ENCODE measurements at places on chromosomes 6 and 20. TPM values are rescaled to one million over a fixed set of nuclear protein-coding genes. Genes with fewer than 3 reads are reported as not detected.

The TRIM15 gene
- not detected for total RNA-seq

The TRIM38 gene
- total RNA-seq, result 12.1 TPM

DNA sequence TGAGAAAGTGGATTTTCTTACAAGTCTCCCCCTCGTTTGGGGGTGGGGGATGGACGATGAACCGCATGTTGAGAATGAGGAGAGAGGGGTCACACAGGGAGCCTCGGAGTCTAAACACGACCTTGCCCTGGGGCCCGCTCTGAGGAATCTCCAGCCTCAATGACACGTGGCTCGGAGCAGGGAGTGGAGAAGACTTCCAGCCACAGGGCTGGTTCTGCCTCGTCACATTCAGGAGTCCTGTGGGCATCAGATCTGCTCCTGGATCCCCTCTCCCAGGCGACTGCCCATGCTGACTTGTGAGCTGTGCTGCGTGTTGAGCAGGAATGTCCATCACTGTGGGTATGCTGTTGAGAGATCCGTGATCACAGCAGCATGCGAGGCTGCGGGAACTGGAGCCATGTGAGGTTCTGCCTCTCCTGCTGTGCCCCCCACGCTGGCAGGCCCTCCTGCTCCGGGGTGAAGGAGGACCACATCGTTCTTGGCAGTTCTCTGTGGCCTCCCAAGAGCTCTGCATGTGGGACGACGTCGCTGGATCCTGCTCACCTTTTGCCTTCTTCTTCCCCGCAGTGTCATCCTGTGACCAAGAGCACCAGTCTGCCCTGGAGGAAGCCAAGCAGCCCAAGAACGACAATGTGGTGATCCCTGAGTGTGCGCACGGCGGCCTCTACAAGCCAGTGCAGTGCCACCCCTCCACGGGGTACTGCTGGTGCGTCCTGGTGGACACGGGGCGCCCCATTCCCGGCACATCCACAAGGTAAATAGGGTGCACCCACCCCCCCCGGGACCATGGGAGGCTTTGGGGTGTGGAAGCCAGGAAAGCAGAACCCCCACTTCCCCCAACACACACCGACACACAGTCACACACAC is 157.5 kb downstream of the SMOC2 start:
- H3K4me1 ChIP-seq, result no peaks in the 10 kb centered on the region
- no peak overlapping the region for H3K4me3 ChIP-seq
- no peaks in the 10 kb centered on the region for H3K36me3 ChIP-seq
- no peak overlapping the region for H3K27ac ChIP-seq
- H3K27me3 ChIP-seq, result no peaks in the 10 kb centered on the region
- DNase-seq, result no peak

GRCh38 chr6:48916607-48917006 is 546.4 kb downstream of the MMUT start:
- H3K4me3 ChIP-seq, result no peak overlapping the region
- DNase-seq, result no peak
- H3K4me1 ChIP-seq, result no peaks in the 10 kb centered on the region
- no peaks in the 10 kb centered on the region for H3K27me3 ChIP-seq
- no peak overlapping the region for H3K27ac ChIP-seq

The HUS1B gene
- 5.4 TPM for total RNA-seq

DNA sequence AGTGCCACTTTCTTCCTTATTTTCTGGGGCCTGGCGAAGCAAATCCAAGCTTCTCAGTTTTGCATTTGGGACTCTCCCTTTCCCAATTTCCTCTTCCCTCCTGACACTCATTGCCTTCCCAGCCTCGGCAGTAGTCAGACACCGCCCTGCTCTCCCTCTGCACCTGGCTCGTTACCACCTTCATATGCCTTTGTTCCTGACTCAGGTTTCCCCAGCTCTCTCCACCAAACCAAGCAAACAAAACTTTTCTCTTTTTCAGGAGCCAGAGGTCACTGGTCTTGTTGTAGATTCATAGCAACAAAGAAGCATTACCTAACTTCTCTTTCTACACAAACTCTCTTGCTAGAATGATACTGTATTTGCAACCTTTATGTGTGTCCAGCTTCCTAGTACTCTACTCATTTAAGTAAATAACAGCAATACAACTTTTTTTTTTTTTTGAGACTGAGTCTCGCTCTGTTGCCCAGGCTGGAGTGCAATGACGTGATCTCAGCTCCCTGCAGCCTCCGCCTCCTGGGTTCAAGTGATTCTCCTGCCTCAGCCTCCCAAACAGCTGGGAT is 9.0 kb upstream of the ZC3H12D start:
- H3K4me1 ChIP-seq, result no peaks in the 10 kb centered on the region
- H3K36me3 ChIP-seq, result no peaks in the 10 kb centered on the region
- DNase-seq, result no peak

The SPTLC3 gene
- total RNA-seq, result 7.7 TPM

DNA sequence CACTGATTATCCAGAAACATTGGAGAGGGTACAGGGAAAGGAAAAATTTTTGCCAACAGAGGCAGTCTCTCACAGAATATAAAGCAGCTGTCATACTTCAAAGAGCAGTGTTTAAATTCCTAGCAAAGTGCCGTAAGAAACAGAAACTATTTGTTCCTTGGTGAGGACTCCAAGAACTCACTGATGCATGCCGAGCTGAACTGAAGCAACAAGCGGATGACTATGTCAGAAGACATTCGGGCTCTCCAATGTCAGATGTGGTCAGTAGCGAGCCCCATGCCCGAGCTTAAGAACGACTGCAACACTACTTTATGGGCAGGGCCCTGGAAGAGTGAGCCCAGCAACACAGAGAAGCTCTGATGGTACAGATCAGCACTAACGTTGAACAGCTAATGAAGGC is 54.7 kb downstream of the OR2B6 start:
- H3K4me3 ChIP-seq, result no peak overlapping the region
- no peaks in the 10 kb centered on the region for H3K36me3 ChIP-seq
- peaks cover 4% of the 10 kb centered on the region for H3K27me3 ChIP-seq
- H3K4me1 ChIP-seq, result no peaks in the 10 kb centered on the region

- peaks cover 12% of the 10 kb centered on the region for H3K4me1 ChIP-seq
- no peaks in the 10 kb centered on the region for H3K36me3 ChIP-seq
- no peak for DNase-seq
- no peaks in the 10 kb centered on the region for H3K27me3 ChIP-seq
- no peak overlapping the region for H3K27ac ChIP-seq
- H3K4me3 ChIP-seq, result no peak overlapping the region
Observed at GRCh38 chr6:156864557-156864956, 87.4 kb downstream of the ARID1B start.

The MYMX gene
- total RNA-seq, result 3.4 TPM

The SRSF12 gene
- total RNA-seq, result not detected

DNA sequence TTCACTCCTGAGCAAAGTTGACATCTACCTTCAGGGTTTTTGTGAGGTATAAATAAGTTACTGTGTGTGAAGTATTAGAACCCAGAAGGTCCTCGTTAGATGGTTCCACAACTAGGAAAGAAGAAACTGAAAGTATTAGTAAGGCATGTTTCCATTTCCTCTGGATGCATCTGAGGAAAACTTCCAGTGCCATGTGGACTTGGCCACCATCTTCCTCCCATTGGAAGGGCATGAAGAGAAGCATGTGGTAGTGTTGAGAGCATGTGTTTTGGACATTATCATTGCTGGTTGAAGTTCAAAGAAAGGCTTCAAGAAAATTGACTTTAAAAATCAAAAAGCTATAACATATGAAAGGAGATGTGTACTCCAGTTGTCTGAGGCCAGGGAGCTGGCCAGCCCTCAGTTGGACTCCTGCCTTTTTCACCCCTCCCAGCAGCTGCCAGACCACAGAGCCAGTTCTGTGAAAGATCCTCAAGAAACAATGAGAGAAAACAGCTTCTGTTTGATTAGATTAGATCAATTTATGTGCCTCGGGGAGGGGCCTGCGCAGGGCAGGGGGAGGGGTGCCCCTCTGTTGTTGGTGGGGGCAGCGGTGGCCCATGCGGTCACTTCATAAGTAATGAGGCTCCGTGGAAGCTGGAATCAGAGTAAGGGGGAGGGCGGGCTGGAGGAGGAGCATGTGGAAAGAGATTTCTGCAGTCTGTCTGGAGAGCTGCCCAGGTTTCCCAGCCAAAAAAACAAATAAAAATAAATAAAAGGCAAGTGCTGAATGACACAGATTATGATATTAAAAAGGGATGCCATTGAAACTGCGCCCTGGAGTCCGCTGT is 154.0 kb downstream of the JARID2 start:
- H3K4me1 ChIP-seq, result no peaks in the 10 kb centered on the region
- DNase-seq, result peak; percentile 47
- no peaks in the 10 kb centered on the region for H3K36me3 ChIP-seq
- H3K27me3 ChIP-seq, result no peaks in the 10 kb centered on the region
- H3K4me3 ChIP-seq, result peak overlapping the region; percentile 38

The TCFL5 gene
- 21.0 TPM for total RNA-seq

The SMPDL3A gene
- 9.1 TPM for total RNA-seq

- H3K27ac ChIP-seq, result no peak overlapping the region
- H3K4me3 ChIP-seq, result no peak overlapping the region
- H3K27me3 ChIP-seq, result no peaks in the 10 kb centered on the region
- DNase-seq, result no peak
Observed at GRCh38 chr6:142642651-142643050, 302.3 kb downstream of the HIVEP2 start.

GRCh38 chr6:152146385-152146784 is 338.9 kb downstream of the ESR1 start:
- H3K4me3 ChIP-seq, result no peak overlapping the region
- no peaks in the 10 kb centered on the region for H3K27me3 ChIP-seq
- peaks cover 9% of the 10 kb centered on the region for H3K36me3 ChIP-seq

GRCh38 chr6:21918666-21919065 is 325.1 kb downstream of the SOX4 start:
- no peak for DNase-seq
- no peaks in the 10 kb centered on the region for H3K36me3 ChIP-seq
- H3K27me3 ChIP-seq, result no peaks in the 10 kb centered on the region
- H3K4me1 ChIP-seq, result no peaks in the 10 kb centered on the region

The GPX5 gene
- not detected for total RNA-seq

GRCh38 chr6:124520514-124520913 is 441.7 kb upstream of the RNF217 start:
- no peak overlapping the region for H3K4me3 ChIP-seq
- H3K36me3 ChIP-seq, result no peaks in the 10 kb centered on the region
- no peak overlapping the region for H3K27ac ChIP-seq

The ZSCAN31 gene
- 19.3 TPM for total RNA-seq

GRCh38 chr6:11989386-11989785 is 22.7 kb upstream of the HIVEP1 start:
- no peak overlapping the region for H3K27ac ChIP-seq
- no peak for DNase-seq
- no peaks in the 10 kb centered on the region for H3K4me1 ChIP-seq
- no peaks in the 10 kb centered on the region for H3K36me3 ChIP-seq
- no peaks in the 10 kb centered on the region for H3K27me3 ChIP-seq

- no peak overlapping the region for H3K27ac ChIP-seq
- no peaks in the 10 kb centered on the region for H3K4me1 ChIP-seq
- no peaks in the 10 kb centered on the region for H3K36me3 ChIP-seq
- H3K27me3 ChIP-seq, result no peaks in the 10 kb centered on the region
Observed at GRCh38 chr6:68724060-68724459, 89.0 kb downstream of the ADGRB3 start.
